ENCODE measurements at places on chromosomes 7 and 10.

- DNase-seq = no peak
Measured at GRCh38 chr7:64880322-64881297, 22.5 kb upstream of the ZNF273 start.

- no peak for DNase-seq
Measured at GRCh38 chr10:125699562-125700143, 16.7 kb upstream of the TEX36 start.

DNA sequence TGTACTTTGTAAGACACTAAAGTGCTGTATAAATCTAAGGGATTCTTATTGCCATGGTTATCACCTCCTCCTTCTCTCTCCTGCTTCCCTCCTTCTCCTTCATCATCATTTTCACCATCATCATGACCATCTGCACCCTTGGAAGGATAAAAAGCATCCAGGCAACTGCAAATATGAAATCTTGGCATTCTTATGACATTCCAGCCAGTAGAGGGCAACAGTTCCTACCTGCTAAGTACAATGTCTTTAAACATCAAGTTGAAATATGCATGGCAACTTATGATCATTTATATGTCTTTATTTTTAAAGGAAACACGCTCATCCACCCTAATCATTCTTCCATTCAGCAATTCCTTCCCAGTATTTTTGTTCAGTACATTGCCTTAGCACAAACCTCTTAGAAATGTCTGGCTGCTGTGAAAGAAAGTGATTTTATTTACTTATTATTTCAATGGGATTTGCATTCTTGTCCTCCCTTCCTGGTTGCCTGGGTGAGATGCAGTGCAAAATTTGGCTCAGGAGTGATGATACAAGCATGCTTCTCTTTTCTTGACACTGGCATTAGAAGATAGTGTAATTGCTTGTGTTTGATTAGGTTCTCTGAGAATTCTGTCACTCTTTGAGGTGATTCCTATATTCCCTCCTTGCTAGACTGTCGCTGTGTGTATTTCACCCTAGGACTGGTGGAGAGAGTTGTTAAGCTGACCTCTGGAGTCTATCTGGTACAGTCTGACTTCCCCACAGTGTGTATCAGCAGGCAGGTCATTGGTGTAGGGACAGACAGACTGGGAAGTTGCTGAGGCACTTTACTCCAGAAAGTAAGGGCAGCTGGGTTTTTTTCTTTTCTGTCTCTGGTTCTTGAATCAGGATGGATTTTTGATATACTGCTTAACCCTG is 188.5 kb upstream of the BMPER start:
- no peak for DNase-seq

DNA sequence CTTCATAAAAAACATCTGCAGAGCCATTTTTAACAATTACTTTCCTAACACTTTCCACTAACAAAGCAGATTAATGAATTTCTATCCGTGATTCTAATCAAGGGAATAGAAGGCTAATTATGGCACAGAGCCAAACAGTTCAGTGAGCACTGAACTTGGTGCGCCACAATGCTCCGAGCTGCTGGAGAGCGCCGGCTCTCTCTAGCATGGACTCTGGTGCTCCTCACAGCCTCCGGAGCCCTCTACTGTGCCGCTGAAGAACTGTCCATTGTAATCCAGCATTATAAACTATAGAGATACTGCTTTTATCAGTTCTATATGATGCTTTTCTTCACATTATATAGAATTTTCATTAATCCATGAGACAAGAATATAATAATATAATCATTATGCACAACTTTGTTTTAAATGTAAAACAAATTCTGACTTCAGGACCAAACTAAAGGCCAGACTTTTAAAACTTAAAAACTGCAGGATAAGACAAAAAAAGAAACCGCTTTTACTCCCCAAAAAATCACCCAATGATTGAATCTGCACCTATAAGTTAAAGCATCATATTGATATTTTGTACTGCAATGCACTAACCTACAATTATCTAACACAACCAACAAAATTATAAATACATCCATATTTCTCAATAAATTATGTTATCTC is 123.6 kb downstream of the RNF32 start:
- no peak for DNase-seq

GRCh38 chr10:101774589-101775272 is 1.2 kb downstream of the FGF8 start:
- no peak for DNase-seq

DNA sequence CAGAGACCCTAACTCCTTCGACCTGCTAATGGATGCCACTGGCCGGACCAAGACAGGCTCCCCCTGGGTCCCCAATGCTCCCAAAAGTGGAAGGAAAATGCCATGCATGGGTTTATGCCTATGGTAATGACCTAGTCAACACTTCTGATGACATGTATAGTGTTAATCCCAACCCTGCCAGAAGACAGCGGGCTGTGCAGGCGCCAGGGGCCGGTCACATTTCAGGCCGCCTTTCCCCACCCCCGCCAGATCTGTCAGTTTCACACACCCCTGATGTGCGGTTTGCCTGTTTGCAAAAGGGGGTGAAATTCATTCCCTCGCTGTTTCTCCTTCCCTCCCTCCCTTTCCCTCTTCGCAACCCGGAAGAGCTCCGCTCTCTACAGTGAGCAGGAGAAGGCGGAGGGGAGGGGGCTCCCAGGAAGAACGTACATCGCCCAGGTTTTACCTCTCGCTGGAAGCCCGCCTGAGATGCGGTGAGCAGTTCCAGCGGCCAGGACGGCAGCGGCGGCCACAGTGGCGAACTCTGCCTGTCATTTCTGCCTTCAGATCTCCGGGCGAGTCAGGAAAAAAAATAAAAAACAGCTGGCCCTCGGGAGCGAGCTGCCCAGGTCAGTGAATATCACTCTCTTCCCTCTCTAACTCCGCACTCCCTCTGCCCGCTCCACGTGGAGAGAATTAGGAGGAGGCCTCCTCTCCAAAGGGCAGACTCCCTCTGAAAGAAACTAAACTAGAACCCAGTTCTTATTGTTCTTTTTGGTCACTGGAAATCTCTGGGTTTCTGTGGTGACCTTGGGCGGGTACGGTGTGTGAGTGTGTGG is 9.4 kb upstream of the GATA3 start:
- no peak for DNase-seq

DNA sequence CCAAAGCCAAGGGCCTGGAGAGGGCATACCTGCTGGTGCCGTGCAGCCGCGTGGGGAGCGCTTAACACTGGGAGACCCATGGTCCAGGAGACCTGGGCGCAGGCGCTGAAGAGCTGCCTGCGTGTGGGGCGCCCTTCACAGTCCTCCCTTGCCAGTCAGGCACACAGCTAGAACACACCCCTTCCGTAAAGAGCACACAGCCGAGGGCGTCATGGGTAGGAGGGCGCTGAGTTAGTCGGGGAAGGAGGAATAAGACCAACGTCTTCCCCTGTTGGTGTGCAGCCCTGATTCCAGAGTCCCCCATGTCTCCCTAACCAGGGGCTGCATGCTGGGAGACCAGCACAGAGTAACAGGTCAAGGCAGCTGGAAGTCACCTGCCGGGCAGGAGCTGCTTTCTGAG is 273.9 kb downstream of the USP6NL start:
- no peak for DNase-seq

DNA sequence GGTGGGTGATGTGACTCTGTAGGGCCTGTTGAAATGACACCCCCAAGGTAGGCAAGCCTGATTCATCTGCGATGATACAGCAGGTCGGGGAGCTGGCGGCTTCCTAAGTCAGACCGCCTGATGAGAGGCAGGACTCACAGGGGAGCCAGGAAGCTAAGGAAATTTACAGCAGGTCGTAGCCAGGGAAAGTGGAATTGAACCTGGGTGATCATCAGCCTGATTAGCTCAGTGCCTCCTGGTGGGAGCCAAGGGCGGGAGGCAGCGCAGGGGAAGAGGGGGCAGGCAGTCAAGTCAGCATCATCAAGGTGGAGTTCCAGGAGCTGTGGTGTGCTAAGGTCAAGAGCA is 18.5 kb upstream of the TRIM56 start:
- DNase-seq = no peak

DNA sequence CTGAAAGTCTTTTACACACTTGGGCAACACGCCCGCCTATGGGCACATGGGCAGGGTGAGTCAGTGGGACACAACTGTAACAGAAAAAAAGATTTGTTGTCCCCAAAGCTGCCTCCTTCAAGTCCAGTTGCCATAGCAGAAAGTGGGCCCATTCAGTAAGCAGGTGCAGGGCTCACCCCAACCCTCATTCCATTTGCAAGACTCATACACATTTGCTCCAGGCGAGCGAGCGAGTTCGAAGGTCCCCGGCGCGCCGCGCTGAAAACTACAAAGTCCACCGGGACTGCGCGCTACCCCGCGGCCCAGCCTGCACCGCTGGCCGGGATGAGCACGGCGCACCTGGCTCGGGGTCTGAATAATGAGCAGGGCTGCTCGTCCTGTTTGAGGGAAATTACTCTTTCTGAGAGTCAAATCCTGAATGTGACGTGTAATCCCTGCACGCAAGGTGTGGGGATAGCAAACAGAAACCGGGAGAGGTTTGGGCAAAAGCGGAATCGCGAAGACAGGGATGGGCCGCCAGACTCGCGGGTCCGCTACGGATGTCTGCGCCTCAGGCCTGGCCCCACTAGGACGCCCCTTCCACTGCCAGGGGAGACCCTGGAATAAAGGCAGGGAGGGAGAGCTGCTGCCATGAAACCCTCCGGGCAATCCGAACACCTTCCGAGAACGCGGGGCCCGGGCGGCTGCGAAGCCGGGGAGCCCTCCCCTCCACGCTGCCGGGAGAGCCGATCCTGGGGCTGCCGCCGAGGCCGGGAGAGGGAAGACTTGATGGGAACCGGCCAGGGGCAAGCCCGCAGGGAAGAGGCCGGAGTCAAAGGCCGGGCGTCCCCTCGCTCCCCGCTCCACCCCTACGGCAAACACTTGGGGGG is 982 bp downstream of the COBL start:
- DNase-seq = no peak

GRCh38 chr7:44307905-44308595 is 17.3 kb downstream of the CAMK2B start:
- no peak for DNase-seq

DNA sequence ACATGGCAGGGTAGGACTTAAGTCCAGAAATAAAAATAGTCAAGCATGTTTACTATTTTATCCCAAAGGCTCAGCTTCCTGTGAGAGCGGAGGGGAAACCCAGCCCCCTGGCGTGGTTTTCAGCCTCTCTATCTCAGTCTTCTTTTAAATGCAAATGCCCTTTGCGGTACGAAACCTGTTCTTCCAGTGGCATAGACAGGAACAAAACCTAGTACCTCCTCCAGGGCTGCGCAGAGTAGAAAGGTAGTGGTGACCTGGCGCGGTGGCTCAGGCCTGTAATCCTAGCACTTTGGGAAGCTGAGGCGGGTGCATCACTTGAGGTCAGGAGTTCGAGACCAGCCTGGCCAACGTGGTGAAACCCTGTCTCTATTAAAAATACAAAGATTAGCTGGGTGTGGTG is 181.3 kb upstream of the FOXK1 start:
- DNase-seq = no peak

- DNase-seq = no peak
Measured at GRCh38 chr10:57113545-57113944, 752.5 kb upstream of the ZWINT start.

- DNase-seq = no peak
Measured at GRCh38 chr10:61627266-61627665, 35.5 kb upstream of the CABCOCO1 start.

GRCh38 chr10:22761569-22762220 is 47.3 kb upstream of the PIP4K2A start:
- DNase-seq = no peak

DNA sequence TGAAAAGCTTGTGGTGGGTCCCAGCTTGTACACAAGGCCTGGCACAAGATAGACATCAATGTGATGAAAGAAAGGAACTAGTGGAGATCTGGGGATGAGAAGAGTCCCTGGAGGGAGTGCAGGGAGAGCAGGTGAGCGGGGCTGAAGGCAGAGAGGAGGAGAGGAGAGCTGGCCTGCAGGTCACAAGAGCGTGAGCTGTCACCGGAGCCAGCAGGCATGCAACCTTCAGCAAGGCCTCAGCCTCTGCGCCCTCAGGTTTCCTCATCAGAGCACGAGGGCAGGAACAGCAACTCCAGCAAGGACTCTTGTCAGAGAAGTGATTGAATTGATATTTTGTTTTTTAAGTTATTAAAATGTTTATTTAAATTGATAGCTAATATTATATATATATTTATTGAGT is 188.6 kb downstream of the CXCL12 start:
- DNase-seq = no peak

GRCh38 chr7:135147341-135147898 is 452 bp upstream of the TMEM140 start:
- DNase-seq = no peak

DNA sequence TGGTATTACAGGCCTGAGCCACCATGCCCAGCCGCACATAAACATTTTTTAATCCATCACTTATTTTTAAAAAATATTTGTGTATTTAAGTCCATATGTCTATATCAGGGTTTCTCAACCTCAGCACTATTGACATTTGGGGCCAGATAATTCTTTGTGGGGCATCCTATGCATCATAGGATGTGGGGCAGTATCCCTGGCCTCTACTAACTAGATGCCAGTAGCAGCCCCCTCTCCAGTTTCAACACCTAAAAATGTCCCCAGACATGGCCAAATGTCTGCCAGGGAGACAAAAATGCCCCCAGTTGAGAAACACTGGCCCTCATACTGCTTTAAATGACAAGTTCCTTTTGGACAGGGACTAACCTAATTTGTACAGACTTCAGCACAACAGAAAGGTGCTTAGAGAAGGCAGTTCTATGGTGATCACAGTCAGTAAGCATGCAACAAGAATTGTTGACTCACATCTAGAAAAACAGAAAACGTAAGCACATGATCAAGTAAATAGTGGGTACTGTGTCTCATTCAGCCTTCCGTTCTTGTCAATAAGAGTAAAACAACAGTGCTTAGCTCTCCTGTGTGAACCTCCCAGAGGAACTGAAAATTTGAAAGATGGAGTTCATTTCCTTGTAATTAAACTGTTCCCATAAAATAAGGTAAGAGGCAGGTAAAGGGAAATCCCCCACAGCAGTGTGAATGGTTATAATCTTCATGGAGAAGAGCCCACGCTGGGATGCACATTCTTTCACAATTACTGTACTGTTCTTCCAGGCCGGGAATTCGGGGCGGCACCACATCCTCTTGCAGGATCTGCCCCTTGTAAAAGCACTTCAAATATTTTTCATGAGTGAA is 17.3 kb upstream of the ADRB1 start:
- DNase-seq = no peak

GRCh38 chr10:72883861-72884260 is 9.7 kb upstream of the OIT3 start:
- no peak for DNase-seq

DNA sequence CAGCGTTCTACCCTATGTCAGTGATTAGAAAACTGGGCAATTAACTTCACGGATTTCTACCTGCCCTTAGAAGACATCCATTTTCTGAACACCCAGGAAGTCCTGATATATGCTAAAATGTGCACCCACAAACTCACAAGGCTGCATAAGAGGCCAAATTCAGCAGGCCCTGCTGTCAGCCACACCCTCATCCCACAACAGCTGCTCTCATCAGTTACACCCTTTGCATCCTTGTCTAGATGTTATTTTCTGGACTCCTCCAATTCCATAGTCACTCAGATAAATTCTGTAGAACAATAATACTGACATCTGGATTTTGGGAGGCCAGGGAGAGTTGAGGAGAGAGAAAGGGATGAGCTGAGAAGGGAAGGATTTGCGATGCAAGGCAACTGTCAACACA is 208.9 kb downstream of the TAX1BP1 start:
- DNase-seq = no peak

- no peak for DNase-seq
Measured at GRCh38 chr7:118158766-118159165, 25.2 kb upstream of the LSM8 start.
